ENCODE measurements at places on chromosomes 12 and 14.

GRCh38 chr12:80041692-80042091 lies 57.6 kb upstream of the OTOGL start:
- DNase-seq = no peak

- DNase-seq = no peak
Measured at GRCh38 chr12:28987538-28988324, 161.3 kb upstream of the FAR2 start.

- no peak for DNase-seq
Measured at GRCh38 chr14:92577321-92577742, 63.8 kb downstream of the RIN3 start.

DNA sequence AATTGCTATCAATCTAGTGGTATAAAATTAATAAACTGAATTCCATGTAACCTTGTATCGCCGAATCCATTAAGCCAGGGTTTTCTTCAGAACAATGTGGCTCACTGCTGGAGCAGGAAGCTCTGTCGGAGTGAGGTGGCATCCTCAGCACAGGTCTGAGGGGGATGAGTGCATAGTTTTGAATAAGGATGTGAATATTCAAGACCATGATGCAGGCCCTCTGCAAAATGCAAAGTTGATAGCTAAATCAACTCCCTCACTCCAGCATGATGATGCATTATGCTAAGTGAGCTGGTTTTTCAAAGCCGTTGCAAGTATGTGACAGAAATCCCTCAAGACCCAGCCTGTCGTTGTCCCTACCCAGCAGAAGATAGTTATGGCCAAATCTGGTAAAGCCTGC lies 53.0 kb downstream of the TRIM9 start:
- DNase-seq = no peak

DNA sequence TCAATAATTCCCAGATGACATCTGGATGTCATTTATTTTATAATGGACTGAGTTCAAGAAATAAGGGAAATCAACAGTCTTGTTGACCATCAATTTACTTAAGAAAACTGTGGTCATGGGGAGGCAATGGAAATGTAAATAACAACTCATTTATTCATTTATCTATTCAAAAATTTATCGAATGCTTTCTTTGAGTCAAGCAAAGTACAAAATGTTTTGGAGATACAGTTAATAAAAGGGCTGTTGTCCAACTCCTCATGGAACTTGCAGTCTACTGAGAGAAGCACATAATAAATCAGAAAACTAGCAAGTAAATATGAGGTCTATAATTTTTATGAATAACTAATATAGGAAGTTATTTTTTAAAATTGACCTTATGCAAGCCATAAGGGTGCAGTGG lies 65.5 kb upstream of the KITLG start:
- DNase-seq = no peak

DNA sequence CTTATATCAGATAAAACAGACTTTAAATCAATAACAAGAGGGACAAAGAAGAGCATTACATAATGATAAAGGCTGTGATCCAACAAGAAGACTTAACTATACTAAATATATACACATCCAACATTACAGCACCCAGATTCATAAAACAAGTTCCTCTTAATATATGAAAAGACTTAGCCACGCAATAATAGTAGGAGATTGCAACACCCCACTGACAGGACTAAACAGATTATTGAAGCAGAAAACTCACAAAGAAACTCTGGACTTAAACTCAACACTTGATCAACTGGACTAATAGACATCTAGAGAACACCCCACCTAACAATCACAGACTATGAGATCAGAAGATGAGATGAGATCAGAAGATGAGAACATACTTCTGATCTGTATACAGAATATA lies 5.7 kb upstream of the CLEC14A start:
- no peak for DNase-seq

DNA sequence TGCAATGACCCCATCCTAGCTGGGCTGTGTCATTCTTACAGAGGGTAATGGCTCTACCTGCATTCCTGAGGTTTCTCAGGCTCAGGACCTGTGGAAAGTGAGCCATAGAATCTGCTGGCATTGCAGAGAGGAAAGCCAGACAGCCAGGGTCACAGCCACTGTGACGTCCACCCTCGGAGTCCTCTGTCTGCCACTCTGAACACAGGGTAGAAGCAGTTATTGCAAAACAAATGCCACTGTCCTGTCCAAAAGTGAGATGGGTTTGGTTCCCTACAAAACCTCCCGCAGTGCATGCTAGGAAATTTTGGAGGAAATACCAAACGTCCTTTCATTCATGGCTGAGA lies 37.8 kb downstream of the TNFAIP2 start:
- no peak for DNase-seq

DNA sequence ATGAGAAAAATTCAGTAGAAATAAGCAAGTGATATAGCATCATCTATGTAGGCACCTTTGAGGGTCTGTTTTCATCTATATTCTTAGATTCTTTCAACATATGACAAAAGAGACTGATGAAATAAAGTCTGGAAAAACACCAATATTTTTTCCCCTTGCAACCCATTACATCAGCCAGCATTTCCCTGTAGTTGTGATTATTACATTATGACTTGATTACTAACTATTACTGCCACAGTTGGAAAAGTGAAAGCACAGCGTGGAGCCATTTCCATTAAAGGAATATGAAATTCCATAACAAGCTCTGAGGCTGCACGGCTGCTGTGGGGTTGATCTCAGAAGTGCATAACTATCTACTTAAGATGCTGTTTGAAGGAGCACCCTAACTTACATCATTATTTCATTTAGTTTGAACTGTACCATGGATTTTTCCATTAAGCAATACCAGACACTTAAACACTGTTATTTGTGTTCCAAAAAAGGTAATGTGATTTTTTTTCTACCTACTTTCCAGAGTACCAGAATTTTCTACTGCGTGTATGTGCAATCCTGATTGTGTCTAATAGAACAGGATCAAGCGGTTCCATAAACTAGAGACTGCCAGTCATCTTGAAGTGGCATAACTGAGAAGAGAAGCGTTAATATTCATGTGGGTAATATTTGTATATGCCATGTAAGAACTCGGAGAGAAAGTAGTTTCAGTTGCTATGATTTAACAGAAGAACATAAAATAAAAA lies 405.5 kb downstream of the MDGA2 start:
- no peak for DNase-seq
